CD4-positive, alpha-beta T cell treated with Interleukin-4 for 4 hours (primary cell): ENCODE measurements at places on chromosomes 1 and 21.

- no peak for DNase-seq
Measured at GRCh38 chr1:24871306-24871901, 58.7 kb downstream of the RUNX3 start.

DNA sequence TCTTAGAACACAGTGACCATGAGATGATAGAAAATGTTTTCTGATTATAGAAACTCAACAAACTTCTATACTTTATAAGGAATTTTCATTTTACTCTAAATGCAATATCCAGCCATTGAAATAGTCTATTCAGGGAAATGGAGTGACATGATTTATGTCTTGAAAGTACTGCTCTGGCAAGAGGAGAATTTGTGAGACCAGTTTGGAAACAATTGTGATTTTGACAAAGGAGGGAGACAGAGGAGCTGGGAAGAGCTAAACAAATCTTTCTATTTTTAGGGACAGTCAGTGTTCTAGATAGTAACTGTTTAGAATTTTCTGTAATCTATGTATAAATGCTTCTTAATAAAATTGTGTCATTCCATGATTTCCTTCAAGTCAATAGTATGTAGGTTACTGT, 252.3 kb downstream of the FMN2 start:
- no peak for DNase-seq

GRCh38 chr1:178143730-178144690, 50.1 kb downstream of the RASAL2 start:
- no peak for DNase-seq

GRCh38 chr1:29708796-29709703, 472.7 kb downstream of the PTPRU start:
- DNase-seq: no peak

GRCh38 chr1:18879791-18880309, 20.4 kb upstream of the TAS1R2 start:
- no peak for DNase-seq

- peak; percentile 77 for DNase-seq
Measured at GRCh38 chr1:36285443-36286101, 20.6 kb upstream of the SH3D21 start.

GRCh38 chr1:173360487-173361063, 116.6 kb upstream of the PRDX6 start:
- no peak for DNase-seq

DNA sequence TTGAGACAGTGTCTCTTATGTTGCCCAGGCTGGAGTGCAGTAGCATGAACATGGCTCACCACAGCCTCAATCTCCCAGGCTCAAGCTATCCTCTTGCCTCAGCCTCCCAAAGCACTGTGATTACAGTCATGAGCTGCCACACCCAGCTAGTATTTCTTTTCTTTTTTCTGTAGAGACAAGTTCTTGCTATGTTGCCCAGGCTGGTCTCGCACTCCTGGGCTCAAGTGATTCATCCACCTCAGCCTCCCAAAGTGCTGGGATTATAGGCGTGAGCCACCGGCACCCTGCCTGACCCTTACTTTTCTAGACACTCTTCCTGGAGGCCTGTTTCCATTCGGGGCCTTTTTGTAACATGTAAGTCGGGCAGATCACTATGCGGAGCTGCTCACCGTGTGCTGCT, 30.1 kb upstream of the SRP9 start:
- DNase-seq: no peak

- peak; percentile 11 for DNase-seq
Measured at GRCh38 chr1:67429011-67429527, 1.1 kb downstream of the SERBP1 start.

DNA sequence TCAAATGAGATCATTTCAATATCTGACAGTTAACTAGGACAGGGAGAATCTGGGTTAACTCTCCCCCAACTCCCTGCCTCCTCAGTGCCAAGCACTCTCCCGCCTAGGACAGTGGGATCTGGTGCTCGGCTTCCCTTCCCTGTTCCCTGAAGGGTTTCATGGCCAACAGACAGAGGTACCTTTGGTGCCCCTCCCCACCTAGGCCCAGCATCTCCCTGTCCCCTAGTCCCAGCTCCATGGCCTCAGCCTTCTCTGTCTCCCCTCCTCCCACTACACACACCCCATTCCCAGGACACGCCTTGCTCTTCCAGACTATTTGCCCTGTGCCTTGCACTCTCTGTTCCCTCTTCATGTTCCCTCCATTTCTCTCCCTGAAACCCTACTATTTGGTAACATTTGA, 77.1 kb downstream of the CD247 start:
- no peak for DNase-seq

DNA sequence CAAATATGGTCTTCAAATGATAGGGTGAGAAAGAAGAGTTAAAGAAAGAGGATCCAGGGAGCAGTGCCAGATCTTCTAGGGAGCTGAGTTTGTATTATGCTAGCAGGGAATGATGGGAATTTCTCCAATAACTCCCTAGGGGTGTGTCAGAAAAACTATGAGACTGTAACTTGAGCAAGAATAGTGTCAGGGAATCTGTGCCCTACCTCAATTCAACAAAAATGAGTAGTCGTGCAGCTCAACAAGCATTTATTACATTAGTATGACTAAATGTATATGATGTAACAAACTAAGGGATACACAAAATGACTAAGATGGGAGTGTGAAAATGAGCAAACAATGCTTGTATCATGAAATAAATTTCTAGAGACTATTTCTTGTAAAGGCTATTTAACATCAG, 24.2 kb downstream of the SPAG17 start:
- no peak for DNase-seq

GRCh38 chr1:192512426-192513162, 63.0 kb upstream of the RGS1 start:
- DNase-seq: no peak

GRCh38 chr1:197671920-197672319, 103.4 kb downstream of the DENND1B start:
- DNase-seq: no peak

DNA sequence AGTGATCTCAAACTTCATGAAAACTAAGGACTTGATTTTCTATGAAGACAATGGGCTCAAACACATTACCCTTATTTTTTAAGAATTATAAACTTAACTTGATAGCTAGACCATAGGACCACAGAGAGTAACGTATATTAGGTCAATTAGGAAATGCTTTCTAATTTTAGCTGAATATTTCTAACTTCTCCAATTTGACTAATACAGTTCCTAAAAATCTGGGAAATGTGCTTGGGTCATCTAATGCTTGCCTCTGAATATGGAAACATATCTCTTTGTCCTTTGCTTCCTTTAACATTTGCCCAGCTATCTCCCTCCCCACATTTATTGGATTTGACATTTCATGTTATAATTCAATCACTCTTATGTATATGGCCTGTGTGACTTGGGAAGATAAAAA, 141.4 kb downstream of the LHX8 start:
- DNase-seq: no peak

GRCh38 chr1:60924964-60925798, 157.2 kb upstream of the NFIA start:
- DNase-seq: no peak

DNA sequence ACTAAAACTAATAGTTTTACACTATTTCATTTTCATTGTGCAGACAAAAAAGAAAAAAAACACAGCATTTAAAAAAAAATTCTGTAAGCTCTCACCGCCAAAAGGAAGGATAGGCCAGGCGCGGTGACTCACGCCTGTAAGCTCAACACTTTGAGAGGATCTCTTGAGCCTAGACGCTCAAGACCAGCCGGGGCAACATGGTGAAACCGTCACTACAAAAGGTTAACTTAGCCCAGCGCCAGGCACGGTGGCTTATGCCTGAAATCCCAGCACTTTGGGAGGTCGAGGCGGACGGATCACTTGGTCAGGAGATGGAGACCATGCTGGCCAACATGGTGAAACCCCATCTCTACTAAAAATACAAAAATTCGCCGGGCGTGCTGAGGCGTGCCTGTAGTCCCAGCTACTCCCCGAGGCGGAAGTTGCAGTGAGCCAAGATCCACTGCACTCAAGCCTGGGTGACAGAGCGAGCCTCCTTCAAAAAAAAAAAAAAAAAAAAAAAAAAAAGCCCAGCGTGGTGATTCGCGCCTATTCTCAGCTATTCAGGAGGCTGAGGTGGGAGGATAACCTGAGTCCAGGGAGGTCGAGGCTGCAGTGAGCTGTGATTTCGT, 14.3 kb upstream of the SPEN start:
- peak; percentile 64 for DNase-seq

- DNase-seq: no peak
Measured at GRCh38 chr1:162412002-162412401, at the start of gene SH2D1B. Gene SH2D1B, minus strand, starts transcription at chr1:162412136. Its CDS starts 120 bp downstream, at chr1:162412016.

DNA sequence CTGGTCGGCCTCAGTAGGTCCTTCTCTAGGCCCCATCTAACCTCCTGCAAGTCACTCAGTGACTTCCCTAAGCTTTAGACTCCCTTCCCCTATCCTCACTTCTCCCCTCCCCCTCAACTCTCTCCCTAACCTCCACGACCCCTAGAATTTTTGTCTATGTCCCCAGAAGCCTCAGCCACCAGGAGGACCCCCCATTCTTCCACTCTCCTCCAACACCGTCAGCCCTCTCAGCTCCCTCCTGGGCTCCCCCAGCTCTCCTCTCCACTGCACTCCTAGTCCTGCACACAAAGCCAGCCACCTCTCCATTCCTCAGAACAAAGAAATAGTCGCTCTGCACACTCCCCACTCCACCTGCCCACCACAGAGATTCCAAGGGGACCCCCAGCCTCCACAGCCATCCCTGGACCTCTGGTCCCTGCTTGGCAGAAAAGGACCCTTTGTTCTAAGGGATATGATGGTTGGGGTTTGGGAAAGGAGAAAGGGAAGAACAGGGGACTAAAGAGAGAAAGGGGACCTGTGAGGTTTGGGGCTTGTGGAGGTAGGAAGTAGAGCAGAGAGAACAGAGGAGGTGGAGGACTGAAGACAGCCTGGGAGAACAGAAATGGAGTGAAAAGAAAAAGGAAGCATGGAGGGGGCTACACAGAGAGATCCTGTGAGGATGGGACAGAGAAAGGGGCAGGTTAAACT, 2.8 kb downstream of the ARHGEF2 start:
- DNase-seq: no peak

DNA sequence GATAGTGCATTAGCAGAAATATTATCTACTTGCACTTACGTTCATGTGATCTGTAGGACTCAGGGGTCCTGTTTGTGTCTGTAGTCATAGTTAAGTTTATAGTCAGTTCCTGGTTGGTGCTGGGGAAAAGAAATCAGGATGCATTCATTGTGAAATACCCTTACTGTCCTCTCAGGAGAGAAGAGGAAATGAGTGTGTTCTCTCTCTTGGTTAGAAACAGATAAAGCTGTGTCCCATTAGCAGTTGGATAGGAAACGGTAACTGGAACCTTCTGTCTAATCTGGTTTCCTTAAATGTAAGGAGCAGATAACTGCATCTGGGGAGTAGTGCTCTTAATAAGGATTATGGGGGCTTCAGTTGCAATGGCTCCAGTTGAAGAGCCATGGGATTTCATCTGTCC, 8.9 kb downstream of the SDCCAG8 start:
- DNase-seq: no peak

- no peak for DNase-seq
Measured at GRCh38 chr1:83641206-83641658, 357.7 kb downstream of the TTLL7 start.

DNA sequence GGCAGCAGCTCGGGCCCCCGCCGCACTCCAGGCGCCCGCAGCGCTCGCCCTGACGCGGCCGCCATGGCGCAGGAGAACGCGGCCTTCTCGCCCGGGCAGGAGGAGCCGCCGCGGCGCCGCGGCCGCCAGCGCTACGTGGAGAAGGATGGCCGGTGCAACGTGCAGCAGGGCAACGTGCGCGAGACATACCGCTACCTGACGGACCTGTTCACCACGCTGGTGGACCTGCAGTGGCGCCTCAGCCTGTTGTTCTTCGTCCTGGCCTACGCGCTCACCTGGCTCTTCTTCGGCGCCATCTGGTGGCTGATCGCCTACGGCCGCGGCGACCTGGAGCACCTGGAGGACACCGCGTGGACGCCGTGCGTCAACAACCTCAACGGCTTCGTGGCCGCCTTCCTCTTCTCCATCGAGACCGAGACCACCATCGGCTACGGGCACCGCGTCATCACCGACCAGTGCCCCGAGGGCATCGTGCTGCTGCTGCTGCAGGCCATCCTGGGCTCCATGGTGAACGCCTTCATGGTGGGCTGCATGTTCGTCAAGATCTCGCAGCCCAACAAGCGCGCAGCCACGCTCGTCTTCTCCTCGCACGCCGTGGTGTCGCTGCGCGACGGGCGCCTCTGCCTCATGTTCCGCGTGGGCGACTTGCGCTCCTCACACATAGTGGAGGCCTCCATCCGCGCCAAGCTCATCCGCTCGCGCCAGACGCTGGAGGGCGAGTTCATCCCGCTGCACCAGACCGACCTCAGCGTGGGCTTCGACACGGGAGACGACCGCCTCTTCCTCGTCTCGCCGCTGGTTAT, 2.8 kb downstream of the KCNJ9 start:
- DNase-seq: peak; percentile 72

DNA sequence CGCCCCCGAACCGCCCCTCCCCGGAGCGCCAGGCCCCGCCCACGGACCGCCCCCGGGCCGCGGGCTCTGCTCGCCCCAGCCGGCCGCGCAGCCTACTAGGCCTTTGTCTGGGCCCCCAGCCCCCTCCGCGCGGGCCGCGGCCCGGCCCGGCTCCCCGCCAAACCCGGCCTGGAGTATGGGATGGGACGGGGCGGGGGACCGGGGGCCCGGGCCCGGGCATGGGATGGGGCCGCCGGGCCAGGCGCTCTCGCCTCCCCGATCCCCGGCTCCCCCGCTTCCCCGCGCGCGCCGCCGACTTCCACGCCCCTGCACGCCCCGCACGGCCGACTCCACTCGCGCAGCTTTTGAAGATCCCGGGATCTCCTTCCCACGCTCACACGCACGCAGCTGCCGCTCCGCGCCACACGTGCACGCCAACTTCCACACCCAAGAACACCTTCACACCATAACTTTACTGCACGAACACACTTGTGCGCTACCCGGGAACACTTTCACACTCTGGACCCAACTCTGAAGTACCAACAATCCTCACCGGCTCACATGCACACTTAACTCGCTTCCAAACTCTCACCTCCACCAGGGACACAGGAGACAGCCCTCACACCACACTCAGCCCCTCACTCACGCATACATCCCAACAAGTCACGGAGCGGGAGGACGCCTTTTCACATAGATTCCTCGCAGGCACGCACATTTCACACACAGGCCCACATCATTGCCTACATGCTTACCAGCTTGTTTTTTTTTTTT, 437 bp upstream of the HSPG2 start:
- peak; percentile 32 for DNase-seq

DNA sequence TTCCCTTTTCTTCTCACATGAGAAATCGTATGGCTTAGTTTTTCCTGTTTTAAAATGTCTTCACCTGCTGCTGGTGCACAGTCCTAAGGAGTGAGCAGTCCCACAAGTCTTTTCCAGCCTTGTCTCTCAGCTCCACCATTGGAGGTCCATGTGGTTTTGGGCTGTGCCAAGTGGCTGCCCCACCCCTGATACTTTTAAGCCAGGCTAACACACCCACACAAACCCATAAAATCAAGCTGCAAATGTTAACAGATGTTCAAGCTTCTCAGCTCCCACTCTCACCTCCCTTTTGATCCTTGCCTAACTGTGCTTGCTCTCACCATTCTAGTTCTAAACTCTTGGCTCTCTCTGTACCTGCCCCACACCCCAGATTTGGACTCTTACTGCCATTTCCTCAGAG, 74.5 kb upstream of the COL24A1 start:
- no peak for DNase-seq
